Non-pigmented ciliary epithelial cell (primary cell): ENCODE measurements at places on chromosomes 4 and X.

DNA sequence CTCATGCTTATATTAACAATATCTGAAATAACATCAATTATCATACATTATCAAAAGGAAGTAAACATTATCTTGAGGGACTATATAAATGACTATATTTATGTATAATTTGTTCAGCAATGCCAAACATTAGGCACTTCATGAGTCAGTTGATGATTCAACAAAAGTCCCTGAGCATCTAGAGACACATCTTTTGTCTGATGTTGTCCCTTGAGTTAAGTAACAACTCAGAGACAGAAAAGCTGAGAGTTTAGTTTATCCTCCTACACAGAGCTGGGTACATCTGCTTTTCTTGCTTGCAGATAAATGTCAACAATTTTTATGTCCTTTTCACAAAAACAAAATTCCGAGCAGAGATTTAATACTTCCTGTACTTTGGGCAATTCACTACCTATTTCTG lies 311.1 kb downstream of the INPP4B start:
- no peak for DNase-seq

DNA sequence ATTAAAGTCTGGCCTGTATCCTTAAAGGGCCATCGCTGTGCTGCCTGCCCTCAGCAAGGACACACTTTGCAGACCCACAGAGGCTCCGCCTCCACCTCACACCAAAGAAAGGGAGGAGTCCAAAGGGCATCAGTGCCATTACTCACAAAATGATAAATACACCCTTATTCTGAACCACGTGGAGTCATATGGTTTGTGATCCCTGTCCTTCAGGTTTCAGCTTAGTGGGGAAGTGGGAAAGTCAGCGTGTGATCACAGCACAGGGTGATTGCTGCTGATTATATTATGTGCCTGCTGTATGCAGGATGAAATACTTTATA lies 35.9 kb upstream of the MSANTD1 start:
- DNase-seq = no peak

- no peak for DNase-seq
These were observed 32.3 kb downstream of the USP53 start for GRCh38 chr4:119244832-119245231.

GRCh38 chr4:123170843-123171242 lies 225.8 kb upstream of the SPRY1 start:
- peak; percentile 5 for DNase-seq

DNA sequence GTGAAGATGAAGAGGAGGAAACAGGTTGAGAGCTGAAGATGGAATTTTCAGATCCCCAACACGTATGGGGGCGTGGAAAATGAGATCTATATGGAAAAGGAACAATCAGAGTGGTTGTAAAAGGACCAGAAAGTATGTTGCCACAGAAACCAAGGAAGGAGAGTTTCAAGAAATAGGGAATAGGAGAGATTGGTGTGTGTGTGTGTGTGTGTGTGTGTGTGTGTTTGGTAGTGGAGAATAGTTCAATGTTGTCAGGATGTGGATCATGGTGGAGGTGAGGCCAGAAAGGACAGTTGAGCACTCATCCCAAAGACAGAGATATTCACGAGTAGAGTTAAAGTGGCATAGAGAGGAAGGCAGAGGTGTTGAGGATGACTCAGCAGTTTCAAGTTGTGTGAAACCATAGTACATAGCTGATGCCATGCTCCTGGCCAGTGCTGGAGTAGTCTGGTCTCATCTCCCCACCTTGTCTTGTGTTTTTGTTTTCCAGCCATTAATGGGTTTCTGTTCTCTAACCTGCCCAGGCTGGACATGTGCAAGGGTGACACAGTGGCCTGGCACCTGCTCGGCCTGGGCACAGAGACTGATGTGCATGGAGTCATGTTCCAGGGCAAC lies 36.1 kb downstream of the HEPH start:
- no peak for DNase-seq

GRCh38 chr4:145808021-145808650 lies 128.2 kb downstream of the C4orf51 start:
- peak; percentile 91 for DNase-seq

DNA sequence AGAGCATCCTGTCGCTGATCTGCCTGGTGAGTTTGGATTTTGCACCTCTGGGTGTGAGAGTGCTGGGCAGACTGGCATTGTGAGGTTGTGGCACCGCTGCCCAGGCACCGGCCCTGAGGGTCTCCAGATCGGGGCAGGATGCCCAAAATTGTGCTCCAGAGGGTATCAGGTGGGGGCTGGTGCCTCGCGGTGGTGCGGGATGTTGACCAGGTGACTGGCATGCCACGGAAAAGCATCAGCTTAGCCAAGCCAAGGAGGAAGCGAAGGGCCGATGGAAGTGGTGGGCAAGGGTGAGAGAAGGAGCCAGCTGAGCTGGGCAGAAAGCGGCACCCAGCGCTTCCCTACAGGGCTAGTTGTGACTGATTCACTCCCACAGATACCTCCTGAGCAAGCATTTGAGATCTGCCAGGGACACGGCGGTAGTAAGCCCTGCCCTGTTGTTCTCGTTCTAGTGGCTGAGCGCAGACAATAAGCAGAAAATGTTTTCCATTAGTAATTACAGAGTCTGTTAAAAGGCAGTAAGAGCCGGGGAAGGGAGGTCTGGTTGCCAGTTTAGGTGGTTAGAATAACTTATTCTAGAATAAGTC lies 809 bp downstream of the ZFP92 start:
- DNase-seq = no peak

DNA sequence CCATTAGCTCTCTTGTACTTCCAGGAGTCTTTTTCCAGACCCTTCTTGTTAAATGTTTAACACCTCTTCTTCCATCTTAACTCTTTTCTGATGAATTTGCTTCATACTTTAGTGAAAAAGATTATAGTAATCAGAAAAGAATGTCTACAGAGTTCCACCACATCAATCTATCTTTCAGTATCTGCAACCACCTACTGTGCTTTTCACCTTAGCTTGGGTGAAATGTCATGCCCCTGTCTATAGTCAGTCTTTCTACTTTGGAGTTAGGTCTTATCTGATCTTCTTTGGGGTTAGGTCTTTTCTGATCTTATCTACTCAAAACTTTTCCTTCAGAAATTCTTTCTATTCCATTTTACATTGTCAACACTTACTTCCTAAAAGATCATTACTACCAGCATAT lies 1310.2 kb downstream of the PCDH7 start:
- DNase-seq = no peak
